Fibroblast of skin of right biceps (primary cell): ENCODE measurements at places on chromosomes 11 and 22.

- peak; percentile 31 for DNase-seq
Observed at GRCh38 chr11:125343718-125344131, 152.3 kb downstream of the FEZ1 start.

GRCh38 chr22:44109416-44109815 is 71.3 kb upstream of the PARVG start:
- peak; percentile 1 for DNase-seq

DNA sequence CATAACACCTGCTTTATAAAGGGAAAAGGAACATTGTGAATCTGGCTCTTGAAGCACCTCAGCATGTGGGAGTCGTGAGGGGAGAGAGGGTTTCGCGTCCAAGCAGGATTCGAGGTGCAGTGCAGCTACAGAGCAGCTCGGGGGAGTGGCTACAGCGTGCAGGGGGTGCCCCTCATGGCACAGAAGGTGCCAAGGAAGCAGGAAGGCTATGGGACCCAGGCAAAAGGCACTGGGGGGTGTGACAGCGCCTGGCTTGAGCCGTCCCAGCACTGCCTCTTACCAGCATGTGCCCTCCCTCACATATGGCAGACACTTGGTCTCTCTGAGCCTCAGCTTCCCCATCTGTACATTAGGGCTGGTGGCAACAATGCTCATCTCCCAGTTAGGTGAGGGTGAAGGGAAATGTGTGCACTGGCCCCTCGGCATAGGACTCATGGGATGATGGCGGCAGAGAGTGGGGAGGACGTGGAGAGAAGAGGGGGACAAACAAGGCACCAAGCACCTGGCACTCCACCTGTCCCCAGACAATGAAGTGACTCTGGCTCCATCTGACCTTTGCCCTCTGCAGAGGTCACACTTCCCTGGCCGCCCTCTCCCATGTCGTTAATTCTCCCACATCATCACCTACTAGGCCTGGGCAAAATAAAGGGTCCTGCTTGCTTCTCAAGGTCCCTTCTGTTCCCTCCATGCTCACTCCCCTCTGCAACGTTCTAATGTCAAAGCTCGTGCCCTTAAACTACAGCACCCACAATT is 10.4 kb downstream of the TNKS1BP1 start:
- no peak for DNase-seq

DNA sequence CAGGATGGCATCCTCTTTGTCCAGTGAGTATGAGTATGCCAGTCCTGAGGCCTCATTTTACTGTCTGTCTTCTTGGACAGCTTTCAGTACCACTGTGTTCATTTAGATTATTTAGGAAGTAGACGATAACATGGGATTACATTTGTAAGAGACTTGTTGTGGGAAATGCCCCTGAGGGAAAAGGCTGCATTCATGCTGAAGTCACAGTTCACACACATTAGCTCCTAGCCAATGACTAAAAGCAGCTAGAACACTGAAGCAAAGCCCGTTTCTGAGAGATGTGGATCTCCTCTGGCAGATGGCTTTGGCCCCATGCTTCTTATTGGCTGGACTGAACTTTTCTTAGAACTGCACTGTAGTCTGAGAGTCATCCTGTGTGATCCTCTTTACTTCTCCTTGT is 242.4 kb downstream of the FAM76B start:
- no peak for DNase-seq

GRCh38 chr11:45168366-45169130 is 22.1 kb downstream of the PRDM11 start:
- no peak for DNase-seq

DNA sequence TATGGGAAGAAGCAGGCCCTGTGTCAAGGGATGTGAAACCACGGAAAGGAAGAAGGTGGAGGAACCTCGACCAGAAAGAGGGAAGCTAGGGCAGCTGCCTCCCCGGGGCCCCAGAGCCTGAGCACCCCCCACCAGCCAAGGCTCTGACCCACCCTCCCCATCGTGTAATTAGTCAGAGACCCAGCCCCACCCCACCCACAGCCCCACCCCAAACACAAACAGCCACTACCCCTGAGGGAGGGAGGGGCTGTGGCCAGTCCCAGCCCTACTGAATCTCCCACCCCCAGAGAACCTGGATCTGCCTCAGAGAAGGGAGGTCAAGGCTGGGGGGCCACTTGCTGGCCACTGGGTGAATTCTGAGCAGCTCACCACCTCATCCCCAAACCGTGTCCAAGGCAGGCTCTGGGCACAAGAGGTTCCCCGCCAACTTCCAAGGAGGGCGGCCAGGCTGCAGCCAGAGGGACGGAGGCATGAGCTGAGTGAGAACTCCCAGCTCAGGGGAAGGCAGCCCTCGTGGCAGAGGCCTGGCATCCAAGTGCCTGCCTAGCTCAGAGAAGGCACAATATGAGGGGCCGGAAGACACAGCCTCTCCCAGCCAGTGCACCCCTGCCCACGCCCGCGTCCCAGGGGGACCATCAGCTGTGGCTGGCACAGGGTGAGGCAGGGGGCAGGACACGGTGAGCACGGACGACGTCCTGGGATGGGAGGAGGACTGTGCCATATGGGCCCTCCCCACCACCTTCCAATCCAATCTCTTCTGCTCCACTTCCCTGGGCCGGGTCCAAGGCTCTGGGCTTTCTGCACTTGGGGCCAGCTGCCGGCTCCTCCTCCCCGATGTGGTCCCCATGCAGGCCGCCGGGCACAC is 2.7 kb downstream of the PLXNB2 start:
- no peak for DNase-seq

DNA sequence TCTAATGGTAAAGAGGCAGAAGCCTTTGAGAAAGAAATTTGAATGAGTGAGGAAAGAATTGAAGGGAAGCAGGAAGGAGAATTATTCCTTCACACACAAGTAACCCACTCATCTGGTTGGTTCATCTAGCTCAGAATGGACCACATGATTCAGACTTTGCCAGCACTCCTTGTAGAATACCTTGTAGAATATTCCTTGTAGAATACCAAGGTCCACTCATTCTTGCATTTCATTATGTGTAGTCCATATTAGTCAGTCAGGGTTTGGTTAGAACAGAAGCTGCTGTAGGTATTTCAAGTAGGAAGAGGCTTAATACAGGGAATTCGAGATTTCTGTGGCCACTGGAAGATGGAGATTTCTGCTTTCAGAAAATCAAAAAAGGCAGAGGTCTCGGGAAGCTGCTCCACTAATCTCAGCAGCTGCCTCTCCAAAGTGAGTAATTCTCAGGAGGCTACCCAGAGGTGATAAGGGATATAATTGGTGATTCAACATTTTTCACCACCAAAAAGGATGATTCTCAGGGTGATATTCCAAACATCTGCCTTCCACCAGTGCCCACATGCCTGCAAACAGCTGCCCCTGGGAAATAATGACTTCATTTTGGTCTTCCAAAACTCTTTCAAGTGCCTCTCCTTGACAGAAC is 329.1 kb downstream of the TMEM135 start:
- no peak for DNase-seq

DNA sequence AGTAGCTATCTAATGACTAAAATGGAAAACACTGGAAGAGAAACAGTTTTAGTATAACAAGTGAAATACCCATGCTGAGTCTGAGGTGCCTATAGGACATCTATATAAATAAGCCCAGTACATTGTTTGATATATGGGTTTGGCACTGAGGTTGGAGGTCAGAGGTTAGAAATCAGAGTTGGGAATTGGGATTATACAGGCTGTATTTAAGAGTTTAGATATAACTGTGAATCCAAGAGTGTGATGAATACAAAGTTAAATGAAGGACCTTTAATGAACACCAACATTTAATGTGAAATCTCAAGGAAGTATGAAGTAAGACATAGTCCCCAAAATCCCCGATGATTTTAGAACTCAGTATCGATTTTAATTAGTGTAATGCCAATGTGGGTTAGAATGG is 3.1 kb upstream of the HBD start:
- no peak for DNase-seq

GRCh38 chr11:107172996-107173395 is 154.7 kb upstream of the GUCY1A2 start:
- DNase-seq = no peak

GRCh38 chr11:129610125-129610524 is 205.5 kb upstream of the TMEM45B start:
- DNase-seq = no peak

DNA sequence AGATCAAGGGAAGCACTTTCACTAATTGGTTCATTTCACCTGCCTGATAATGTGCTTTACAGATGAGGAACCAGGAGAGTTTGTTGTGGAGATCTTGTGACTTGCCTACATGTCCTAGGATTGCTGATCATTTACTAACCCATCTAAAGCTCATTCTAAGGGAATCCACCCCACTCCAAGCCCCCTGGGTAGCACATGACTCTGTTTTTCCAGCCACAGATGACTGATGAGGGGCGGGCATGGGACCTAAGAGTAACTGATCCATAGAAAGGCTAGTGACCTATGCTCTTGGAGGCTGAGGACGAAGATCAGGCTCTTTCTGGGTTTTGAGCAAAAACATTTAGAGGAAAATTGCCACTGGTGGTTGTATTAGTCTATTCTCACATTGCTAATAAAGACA is 378.1 kb downstream of the CADM1 start:
- no peak for DNase-seq

DNA sequence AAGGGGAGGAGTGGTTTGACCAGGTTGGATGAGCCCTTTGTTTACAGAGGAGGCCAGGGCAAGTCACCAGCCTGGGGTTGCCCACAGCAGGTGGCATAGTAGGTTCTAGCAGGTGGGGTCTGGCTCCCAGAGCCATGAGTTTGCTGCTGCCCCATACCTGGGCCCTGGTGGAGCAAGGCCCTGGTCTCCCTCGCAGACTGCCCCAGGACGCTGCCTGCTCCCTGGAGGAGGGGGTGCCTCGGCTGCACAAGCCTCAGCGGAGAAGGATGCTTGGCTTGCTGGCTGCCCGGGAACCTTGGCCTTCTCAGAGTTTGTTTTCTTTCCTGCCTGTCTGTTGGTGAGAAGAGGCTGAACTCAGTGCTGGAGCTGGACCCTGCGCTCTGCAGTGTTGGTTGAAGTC is 54.9 kb downstream of the LRP5 start:
- DNase-seq = no peak

DNA sequence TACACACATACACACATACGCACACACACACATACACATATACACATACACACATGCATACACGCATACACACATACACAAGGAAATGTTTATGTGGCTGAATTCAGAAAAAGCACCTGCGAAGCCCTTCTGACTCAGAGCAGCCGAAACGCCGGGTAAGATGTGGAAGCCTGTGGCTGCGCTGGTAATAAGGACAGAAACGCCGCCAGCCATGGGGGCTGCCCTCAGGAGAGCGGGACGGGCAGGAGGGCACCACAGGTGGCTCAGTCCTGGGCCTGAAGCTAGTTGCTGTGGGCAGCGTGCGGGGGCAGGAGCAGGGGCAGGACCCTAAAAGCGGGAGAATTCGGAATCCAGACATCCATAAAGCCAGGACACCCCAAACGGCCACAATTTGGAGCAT is 378.3 kb downstream of the BRD1 start:
- DNase-seq = no peak

GRCh38 chr11:3207526-3208189 is 11.0 kb downstream of the MRGPRG start:
- DNase-seq = no peak

GRCh38 chr11:134397304-134398078 is 14.6 kb downstream of the B3GAT1 start:
- no peak for DNase-seq

- DNase-seq = no peak
Observed at GRCh38 chr11:93278976-93279375, 51.6 kb upstream of the DEUP1 start.

GRCh38 chr11:88398791-88399570 is 61.4 kb upstream of the CTSC start:
- no peak for DNase-seq

DNA sequence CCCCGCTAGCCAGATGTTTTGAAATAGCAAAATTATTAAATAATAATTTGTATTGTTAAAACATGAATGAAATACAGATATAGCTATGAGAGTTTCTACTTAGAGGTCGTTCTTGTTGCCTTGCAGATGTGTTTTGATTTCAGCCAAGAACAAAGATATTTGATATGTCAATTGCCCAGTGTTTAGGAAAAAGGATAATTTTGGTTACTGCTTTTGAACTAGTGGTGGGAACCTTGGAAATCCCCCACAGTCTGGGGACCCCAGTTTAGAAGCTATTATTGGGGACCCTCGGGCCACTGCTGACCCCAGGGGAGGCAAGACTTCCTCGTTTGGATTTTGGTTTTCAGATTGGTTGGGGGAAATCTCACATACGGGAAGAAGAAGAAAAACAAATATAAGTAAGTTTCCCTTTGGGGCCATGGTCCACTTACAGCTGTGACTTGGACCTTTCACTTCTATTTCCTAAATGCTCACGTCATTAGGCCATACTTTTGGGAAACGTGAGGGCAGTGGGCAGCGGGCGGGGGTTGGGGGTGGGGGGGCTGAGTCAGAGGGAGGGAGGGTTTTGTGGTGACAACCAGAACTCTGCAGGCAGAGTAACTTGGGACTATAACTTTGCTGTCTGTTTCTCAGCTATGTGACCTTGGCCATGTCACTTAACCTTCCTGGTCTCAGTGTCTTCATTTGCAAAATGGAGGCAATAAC is 37.0 kb downstream of the LDLRAD3 start:
- no peak for DNase-seq
